ENCODE measurements at places on chromosomes 1 and 21. TPM values are rescaled to one million over a fixed set of nuclear protein-coding genes. Genes with fewer than 3 reads are reported as not detected.

DNA sequence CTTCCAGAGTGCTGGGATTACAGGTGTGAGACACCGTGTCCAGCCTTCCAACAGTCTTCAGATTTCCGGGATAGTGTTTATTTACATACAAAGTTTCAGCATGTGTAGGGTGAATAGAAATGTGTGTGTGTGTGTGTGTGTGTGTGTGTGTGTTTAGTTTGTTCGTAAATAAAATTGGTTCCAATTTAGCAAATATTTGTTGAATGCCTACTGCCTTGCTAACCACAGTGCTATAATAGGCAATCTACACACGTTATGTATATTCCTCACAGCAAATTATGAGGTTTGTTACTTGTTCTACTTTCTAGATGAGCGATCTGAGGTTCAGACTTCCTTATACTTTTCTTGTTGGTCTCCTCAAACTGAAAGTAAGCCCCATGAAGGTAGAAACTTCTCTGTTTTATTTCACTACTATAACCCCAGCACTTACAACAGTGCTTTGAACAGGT, 32.8 kb upstream of the EPS15 start:
- no peak overlapping the region for H3K4me3 ChIP-seq
- no peaks in the 10 kb centered on the region for H3K36me3 ChIP-seq
- no peak for DNase-seq
- peaks cover 17% of the 10 kb centered on the region for H3K4me1 ChIP-seq
- no peaks in the 10 kb centered on the region for H3K27me3 ChIP-seq

DNA sequence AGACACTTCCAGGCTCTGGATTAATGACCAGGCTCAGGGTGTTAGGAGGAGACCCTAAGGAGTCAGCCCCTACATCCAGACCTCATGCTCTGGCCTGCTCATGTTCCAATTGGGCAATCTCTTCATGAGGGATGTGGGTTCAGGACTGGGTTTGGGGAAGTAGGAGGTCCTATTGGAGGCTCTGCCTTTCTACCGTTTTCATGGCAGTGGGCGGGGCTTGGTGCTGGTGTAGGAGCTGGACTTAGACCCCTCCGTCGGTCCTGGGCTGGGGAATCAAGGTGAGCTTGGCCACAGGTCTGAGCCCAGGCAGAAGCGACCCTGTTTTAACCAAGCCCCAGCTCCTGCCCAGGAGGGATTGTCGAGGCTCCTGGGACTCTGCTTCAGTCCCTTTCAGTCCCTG, 123.4 kb downstream of the PRDM16 start:
- H3K4me1 ChIP-seq = no peaks in the 10 kb centered on the region
- no peaks in the 10 kb centered on the region for H3K36me3 ChIP-seq
- H3K4me3 ChIP-seq = no peak overlapping the region
- peaks cover 4% of the 10 kb centered on the region for H3K27me3 ChIP-seq

GRCh38 chr1:174982971-174983689, 16.6 kb upstream of the CACYBP start:
- peaks cover 20% of the 10 kb centered on the region for H3K4me1 ChIP-seq
- H3K27ac ChIP-seq = no peak overlapping the region
- no peak overlapping the region for H3K4me3 ChIP-seq
- H3K27me3 ChIP-seq = no peaks in the 10 kb centered on the region
- peak; percentile 42 for DNase-seq

GRCh38 chr1:19662313-19662712, 2.4 kb upstream of the HTR6 start:
- peaks cover 20% of the 10 kb centered on the region for H3K4me1 ChIP-seq
- no peak for DNase-seq
- H3K27ac ChIP-seq = no peak overlapping the region
- H3K27me3 ChIP-seq = peaks cover 21% of the 10 kb centered on the region
- H3K4me3 ChIP-seq = no peak overlapping the region

FAM151A gene
- not detected for total RNA-seq
